ENCODE measurements at places on chromosomes 1 and 21.
A peak's percentile ranks its signal among the peaks of the same experiment; 100 is the strongest.

- DNase-seq, result no peak
These were observed 14.9 kb downstream of the ABCA4 start for GRCh38 chr1:94105957-94106529.

- no peak for DNase-seq
These were observed 22.8 kb downstream of the CYYR1 start for GRCh38 chr21:26550326-26550725.

GRCh38 chr1:46607345-46608130, 3.5 kb upstream of the MKNK1 start:
- no peak for DNase-seq

DNA sequence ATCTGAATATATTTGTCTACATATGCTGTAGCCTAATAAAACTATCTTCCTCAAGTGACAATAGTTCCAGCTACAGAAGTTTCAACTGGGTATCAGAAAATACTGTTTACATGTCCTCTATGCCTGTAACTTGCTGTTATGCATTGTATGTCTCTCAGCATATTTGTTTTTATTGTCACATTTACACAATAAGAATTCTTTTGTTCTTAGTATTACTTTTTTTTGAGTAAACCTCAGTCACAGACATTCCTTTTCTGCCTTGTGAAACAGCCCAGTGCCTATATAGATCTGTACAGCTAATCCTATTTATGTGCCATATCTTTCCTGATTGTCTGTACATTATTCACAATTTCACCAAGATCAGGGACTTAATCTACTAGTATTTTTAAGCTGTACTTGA, 565.2 kb downstream of the NEGR1 start:
- no peak for DNase-seq

- no peak for DNase-seq
These were observed 101.4 kb downstream of the PBX1 start for GRCh38 chr1:164660412-164660772.

- no peak for DNase-seq
These were observed 50.0 kb upstream of the COL18A1 start for GRCh38 chr21:45354970-45355369.

- DNase-seq, result no peak
These were observed 356.1 kb downstream of the LMO4 start for GRCh38 chr1:87684713-87685205.

DNA sequence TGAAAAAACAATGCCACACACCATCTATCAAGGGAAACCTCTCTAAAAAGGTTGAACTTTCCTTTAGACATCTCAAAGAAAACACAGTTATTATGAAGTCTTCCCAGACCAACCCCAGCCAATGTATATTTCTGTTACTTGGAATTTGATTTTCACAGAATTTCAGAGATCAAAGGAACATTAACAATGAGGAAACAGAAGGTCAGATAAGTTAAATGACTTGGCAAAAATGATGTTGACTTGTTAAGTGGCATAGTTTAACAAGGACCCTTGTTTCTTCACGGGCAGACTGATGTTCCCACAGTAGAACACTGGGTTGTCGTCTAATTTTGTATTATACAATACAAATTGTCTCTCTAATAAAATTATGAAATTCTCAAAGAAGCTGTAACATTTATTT, 29.0 kb downstream of the NME7 start:
- no peak for DNase-seq

DNA sequence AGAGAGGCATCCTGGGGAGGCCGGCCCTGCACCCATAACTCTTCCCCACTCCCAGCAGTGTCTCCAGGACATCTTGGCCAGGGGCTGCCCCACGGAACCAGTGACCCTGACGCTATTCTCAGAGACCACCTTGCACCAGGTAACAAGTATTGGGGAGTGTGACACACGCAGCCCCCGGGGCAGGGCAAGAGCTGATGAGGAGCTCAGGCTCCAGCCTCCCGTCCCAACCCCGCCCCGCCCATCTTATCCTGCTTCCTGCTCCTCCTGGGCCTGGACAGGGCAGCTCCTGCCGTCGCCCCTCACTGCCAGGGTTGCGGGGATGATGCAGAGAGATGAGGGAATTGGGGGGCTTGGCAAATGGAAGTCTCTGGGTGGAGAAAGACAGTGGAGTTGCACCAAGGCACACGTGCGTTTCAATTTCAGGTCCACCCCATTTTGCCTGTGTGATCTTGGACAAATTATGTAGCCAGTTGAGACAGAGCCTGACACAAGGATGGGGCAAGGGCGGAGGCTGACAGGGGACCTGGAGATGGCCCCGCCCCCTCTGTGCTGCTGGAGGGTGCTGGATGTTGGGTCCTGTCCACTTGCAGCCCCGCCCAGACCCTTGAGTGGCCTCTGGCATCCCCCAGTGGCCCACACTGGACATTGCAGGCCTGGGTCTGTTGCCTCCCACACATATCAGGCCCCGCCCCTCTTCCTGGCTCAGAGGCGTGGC, 10.7 kb downstream of the CLCNKA start:
- peak; percentile 26 for DNase-seq

- DNase-seq, result no peak
These were observed 2.7 kb upstream of the MMEL1 start for GRCh38 chr1:2635361-2636010.

DNA sequence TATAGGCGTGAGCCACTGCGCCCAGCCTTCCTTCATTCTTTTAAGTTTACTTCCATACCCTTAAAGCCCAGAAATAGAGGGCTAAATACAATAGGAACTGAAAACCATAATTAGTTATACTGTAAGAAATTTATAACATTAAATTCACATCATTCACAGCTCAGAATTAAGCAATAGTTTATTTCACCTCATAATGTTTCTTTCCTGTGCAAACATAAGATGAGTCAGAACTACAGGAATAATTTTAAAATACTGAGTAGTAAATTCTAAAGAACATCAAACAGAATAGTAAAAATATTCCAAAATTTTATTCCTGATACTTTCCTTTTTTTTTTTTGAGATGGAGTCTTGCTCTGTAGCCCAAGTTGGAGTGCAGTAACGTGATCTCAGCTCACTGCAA, 24.1 kb downstream of the POGZ start:
- no peak for DNase-seq

GRCh38 chr21:46393451-46393940, 65.2 kb upstream of the DIP2A start:
- no peak for DNase-seq
